ENCODE measurements at places on chromosomes 7 and 10.

DNA sequence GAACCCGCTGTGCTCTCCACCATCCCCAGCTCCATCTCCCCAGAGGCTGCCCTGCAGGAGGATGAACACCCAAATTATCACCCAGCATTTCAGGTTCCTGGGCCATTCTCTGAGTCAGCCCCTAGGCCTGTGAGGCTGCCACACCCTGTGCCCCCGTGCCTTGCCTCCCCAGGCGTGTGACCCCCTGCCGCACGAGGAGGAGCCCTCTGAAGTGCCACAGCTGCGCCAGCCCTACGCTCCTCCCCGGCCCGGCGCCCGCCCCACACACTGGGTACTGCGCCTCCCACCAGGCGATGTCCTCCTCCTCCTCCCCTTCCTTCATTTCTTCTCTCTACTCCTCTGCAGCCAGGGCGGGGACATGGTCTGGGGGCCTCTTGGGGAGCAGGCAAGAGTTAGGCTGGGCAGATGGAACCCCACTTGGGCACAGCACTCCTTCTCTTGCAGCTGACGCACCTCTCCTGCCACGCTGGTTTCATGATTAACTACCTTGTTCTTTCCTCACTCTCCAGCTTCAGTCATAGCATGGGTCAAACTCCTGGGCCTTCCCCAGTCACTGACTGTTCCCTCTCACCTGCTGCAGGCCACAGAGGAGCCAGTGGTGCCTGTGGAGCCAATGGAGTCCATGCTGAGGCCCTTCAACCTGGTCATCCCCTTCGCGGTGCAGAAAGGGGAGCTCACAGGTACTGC is 12.7 kb upstream of the ATP6V1F start:
- DNase-seq: no peak

DNA sequence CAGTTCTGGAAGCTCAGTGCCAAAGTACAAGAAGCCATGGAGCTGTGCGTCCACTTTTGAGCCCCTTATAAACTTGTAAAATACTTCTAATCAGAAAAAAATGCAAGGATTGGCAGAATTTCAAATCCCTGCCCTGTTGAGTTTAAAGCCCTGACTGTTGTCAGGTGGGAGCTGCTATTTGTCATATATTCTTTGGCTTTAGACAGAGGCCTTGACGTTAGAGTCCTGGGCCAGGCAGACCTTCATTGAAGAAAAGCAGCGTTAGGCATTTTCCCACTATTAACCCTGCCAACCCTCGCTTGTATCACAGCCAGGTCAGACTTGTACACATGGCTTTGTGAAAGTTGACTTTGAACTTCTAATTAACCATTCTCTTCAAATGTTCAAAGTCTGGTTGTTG is 155.4 kb downstream of the TWIST1 start:
- DNase-seq: no peak

- DNase-seq: no peak
Observed at GRCh38 chr10:63077800-63078199, 55.3 kb upstream of the NRBF2 start.

- no peak for DNase-seq
Observed at GRCh38 chr10:104435822-104436221, 82.2 kb downstream of the CFAP58 start.

DNA sequence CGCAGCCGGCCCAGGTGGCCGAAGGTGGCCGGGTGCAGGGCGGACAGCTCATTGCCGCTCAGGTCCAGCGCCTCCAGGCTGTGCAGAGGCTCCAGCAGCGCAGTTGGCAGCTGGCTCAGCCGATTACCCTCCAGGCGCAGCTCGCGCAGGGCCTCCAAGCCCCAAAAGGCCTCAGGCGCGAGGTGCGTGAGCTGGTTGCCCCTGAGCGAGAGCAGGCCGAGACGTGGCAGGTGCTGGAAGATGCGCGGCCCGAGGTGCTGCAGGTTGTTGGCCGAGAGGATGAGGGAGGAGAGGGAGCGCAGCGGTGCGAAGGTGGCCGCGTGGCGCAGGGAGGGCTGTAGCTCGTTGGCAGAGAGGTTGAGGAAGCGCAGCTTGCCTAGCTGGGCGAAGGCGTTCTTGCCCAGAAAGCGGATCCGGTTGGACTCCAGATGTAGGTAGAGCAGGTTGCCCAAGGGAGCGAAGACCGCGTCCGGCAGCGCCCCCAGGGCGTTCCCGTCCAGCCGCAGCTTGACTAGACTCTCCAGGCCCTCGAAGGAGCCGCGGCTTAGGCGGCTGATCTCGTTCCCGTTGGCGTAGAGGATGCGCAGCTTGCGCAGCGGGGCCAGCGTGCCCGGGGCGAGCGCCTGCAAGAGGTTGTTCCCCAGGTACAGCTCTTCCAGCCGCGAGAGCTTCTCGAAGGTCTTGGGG is 923 bp downstream of the TRIL start:
- no peak for DNase-seq

DNA sequence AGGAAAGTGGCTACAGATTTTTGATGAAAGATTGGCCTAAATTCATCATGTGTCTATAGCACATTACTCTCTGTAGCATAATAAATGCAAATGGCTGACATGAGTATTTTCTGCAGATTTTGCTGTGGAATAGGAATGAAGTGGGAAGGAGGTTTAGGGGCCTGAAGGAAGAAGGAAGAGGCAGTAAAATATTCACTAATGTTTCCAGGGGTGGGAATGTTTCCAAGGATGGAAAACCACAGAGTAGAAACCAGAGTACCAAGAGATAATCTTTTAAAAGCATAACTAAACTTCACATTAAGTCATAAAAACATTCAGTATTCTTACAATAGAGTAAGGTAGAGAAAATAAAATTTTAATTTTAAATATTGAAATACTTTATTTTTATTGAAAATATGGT is 267.8 kb downstream of the BICC1 start:
- DNase-seq: no peak

GRCh38 chr10:77301305-77301730 is 336.3 kb downstream of the KCNMA1 start:
- DNase-seq: no peak

GRCh38 chr7:52107355-52107754 is 790.7 kb upstream of the COBL start:
- DNase-seq: no peak

DNA sequence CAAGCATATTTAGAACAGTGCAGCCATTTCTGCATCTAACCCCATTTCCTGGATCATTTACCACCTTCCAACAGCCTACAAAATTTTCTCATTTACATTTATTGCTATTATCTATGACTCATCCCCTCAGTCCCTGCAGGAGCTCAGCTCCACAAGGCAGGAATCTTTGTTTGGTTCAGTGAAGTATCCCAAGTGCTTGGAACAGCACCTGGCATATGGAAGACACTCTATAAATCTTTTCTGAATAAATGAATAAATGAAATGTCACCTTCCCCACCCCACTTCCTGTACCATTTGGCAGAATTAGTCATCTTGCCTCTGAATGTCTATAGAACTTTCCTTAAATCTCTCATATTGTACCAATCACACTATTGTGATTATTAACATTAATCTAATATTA is 110.7 kb downstream of the HIP1 start:
- no peak for DNase-seq

GRCh38 chr7:5495581-5496375 is 72.1 kb upstream of the TNRC18 start:
- no peak for DNase-seq

DNA sequence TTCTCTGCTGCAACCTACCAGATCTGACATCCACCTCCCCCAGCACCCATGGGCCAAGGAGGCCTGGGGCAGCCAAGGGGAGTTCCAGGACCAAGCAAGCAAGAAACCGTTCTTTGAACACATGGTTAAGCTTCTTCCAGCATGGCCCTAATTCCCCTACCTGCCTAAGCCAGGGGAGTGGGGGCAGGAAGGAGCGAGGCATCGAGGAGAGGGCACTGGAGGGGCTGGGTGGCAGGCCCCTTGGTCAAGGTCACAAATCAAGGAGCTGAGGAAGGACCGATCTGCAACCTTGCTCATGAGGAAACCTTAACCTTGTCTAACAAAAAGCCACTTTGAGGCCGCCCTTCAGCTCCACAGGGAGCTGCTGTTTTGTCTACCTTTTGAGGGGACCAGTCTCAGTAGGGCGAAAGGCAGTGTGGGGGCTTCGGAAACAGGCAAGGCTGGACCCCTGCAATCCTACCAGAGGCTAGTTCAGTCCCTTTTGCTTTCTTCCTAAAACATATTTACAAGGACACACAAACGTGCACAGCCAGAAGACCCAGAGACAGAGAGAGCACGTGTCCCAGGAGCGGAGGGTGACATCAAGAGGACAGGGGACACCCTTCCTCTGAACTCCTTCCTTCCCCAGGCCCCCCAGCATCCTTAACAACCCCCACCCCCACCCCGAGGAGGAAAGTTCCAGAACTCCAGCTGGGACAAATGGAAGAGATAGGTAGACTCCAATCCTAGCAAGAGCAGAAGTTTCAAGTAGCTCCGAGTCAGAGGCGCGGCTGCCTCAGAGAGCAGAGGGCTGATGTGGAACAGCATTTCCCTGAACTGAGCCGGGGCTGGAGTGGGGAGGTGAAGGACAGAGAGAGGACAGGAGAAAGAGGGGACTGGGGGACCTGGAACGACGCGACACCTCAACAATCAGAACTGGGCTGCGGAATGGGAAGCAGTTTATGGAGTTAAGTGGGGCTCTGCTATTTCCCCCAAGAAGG is 28.2 kb downstream of the SPOCK2 start:
- no peak for DNase-seq

- no peak for DNase-seq
Observed at GRCh38 chr10:110758898-110759297, 112.8 kb upstream of the PDCD4 start.

DNA sequence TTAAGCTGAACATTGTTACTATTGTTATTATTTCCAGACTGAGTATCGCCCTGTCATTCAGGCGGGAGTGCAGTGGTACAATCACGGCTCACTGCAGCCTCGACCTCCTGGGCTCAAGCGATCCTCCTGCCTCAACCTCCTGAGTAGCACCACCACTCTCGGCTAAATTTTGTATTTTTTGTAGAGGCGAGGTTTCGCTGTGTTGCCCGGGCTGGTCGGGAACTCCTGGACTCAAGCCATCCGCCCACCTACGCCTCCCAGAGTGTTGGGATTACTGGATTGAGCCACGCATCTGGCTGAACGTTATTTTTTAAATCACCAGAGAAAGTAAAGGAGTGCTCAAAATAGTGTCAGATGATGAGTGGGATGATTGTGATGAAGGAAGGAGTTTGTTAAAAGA is 1.4 kb upstream of the HNRNPF start:
- no peak for DNase-seq

DNA sequence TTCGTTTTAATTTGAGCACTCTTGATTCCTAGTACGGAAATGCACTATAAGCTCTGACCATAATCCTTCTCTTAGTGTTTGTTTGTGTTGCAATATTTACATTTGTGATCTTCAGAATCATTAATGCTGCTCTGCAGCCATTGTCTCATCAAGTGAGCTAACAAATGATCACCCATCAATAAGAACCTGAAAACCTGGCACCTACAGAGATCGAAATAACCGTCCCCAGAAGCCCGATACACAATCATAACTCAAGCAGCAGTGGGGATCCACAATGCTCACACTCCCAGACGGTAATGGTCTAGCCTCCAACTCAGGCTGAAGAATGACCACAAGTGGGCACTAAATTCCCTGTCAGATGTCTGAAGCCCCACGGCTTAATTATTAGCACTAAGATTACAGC is 156.0 kb upstream of the NFE2L3 start:
- no peak for DNase-seq

GRCh38 chr7:3598854-3599253 is 297.8 kb downstream of the SDK1 start:
- DNase-seq: no peak

DNA sequence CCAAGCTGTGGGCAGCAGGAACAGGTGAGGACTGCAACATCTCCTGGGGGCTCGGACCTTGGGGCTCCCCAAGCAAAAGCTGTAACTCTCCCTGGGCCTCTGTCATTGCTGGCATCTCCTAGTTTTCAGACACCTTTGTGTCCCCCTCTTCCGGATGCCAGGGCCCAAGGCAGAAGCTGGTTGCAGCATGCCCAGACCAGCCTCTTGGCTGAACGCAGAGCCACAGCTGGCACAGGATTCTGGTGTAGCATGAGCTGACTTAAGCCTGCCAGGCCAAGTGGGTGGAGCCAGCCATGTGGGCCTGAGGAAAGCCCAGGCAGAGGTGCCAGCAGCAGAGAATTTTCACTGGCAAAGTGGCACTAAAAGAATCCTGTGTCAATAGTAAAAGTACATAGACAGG is 43.5 kb downstream of the ZWINT start:
- DNase-seq: no peak

DNA sequence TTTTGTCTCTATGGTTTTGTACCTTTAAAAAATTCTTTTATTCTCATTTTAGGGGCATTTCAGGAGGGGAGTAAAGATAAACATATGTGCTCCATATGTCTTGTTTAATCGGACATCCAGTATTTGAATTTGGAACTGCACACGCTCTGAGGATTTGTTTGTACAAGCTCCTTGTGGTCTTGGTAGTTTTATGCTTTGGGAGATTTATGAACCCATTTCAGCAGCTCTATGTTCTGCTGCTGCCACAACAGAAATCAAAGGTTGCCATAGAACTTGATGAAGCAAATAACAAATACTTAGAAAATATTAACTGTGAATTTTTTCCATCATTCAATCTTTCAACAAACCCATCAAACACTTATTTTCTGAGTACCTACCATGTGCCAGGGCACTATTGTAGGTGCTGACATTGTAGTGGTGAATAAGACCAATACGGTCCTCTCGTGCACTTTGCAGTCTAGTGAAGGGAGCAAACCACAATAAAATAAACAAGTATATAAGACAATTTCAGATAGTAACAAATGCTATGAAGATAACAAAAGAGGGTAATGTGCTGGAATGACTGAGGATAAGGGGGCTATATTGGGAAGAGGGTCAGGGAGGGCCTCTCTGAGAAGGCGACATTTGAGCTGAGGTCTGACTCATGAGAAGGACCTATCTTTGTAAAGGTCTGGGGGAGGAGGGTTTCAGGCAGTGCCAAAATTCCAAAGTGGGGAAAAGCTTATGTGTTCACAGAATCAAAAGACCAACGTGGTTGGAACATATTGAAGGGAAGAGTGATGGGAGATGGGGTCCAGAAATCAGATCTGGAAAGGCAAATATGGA is 30.4 kb downstream of the MYPN start:
- no peak for DNase-seq

DNA sequence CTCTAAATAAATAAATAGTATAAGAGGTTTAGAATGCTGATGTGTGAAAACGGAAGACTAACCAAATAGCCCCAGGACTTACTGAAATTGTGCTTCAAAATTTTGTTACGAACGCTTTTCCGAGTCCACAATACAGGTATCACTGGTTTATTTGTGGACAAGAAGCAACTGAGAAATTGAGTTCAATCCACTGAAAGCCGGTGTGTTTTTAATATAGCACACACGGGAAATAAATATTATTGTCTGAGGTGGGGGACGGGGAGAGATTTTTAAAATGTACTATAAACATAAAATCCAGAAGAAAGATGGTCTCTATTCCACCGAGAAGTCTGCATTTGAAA is 598 bp downstream of the SLC16A12 start:
- no peak for DNase-seq

Measured in CD8-positive, alpha-beta memory T cell (primary cell).